ENCODE measurements at places on chromosomes 7 and 10. TPM values are rescaled to one million over a fixed set of nuclear protein-coding genes. Genes with fewer than 3 reads are reported as not detected.

DNAJC12 gene
- 5.1 TPM for total RNA-seq

CPA5 gene
- not detected for total RNA-seq

RNF32 gene
- 0.69 TPM for total RNA-seq

PNLIP gene
- total RNA-seq = not detected

HPSE2 gene
- total RNA-seq = not detected

FAM25C gene
- total RNA-seq = not detected

HMX3 gene
- not detected for total RNA-seq

Data from smooth muscle cell of the umbilical artery (primary cell).